ENCODE measurements at places on chromosomes 11 and 22.

GRCh38 chr11:117425679-117426296 lies 98.1 kb downstream of the CEP164 start:
- DNase-seq, result no peak

DNA sequence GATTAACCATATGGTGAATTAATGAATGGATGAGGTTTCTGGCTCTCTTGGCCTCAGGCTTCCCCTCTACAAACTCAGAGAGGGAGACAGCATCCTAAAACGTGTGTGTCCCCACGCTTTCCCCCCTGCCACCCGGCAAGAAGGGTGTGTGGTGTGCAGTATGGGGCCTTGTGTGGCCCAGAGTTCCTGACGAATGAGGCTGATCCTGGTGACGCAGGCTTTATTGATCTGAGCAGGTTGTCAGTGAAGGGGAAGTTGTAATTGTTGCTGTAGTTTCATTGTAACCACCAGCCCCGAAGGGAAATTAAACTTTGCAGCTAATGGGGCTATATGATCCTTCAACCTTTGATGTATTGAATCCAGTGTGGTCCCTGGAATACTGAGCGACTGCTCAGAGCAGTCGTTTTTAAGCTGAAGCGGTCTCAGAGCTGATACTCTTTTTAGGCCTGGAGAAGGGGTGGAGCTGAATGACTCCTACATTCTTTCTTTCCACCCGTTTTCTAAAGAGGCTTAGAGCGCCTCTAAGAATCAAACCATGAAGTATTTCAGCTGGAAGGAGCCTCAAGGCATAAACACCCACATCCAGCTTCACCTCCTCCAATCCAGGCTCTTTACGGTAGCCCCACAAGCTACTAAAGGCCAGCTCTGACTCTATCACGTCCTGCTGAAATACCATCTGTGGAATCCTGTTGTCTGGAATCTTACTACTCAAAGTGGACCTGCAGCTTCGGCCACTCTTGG lies 284.7 kb downstream of the MIAT start:
- DNase-seq, result no peak

DNA sequence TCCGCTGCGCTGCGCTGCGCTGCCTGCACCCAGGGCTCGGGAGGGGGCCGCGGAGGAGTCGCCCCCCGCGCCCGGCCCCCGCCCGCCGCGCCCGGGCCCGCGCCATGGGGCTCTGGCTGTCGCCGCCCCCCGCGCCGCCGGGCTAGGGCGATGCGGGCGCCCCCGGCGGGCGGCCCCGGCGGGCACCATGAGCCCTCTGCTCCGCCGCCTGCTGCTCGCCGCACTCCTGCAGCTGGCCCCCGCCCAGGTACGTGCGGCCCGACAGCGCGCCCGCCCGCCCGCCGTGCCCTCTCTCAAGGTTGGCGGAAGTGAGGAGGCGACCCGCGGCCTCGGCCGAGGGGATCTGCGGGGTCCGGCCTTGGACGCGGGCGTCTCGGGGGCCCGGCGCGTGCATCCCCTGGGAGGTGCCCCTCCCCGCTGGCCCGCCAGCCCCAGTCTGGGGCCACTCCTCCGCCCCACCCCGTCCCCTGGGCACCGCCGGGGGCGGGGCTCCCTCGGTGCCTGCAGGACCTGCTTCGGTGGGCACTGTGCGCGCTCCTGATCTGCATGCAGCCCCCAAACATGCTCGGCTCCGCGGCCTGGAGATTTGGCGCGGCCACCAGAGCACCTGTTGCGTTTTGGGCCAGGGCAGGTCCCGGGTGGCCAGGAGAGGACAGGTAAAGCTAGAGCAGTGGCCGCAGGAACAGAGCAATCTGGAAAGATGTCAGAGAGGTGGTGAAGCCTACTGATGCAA lies 429 bp downstream of the VEGFB start:
- DNase-seq, result no peak

DNA sequence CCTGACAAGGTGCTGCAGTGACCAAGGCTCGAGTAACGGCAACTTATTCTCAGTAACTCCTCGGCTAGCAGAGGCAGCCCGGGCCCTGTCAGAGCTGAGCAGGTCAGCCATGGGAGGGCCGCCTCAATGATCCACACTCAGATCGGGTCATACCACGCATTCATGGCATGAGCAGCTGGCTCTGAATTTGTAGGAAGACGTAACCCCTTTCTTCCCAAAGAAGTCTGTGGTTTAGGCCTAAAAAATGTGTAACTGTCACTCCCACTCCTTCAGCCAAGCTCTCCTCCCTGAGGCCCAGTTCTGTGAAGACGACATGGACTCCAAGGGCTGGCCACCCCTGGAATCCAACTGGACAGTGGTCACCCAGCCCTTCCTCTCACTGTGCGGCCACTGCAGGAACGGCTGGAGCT lies 30.0 kb downstream of the PPP2R1B start:
- DNase-seq, result no peak

GRCh38 chr11:41459465-41460401 lies at the start of gene LRRC4C:
Gene LRRC4C, minus strand, starts transcription at chr11:41459652.
- no peak for DNase-seq
